ENCODE measurements at places on chromosomes 4 and X. TPM values are rescaled to one million over a fixed set of nuclear protein-coding genes. Genes with fewer than 3 reads are reported as not detected.

Gene BEND2
- total RNA-seq: not detected

Gene AFF2
- total RNA-seq: 0.12 TPM

Gene SMIM31
- total RNA-seq: not detected

Gene HSFX3
- not detected for total RNA-seq

Gene GPC3
- 26.6 TPM for total RNA-seq

Gene NALF2
- total RNA-seq: not detected

Gene BEX4
- total RNA-seq: 4.1 TPM

Gene AREG
- total RNA-seq: 0.47 TPM

Gene VCX3B
- total RNA-seq: not detected

Gene USP53
- total RNA-seq: 59.1 TPM

Gene CXorf49
- not detected for total RNA-seq

Gene CLNK
- not detected for total RNA-seq

Gene HS3ST1
- total RNA-seq: 3.1 TPM

Gene PLAC1
- total RNA-seq: not detected

Gene BGN
- 10.5 TPM for total RNA-seq

Gene RBM46
- not detected for total RNA-seq
